Hematopoietic multipotent progenitor cell treated with erythropoietin and hydrocortisone succinate and interleukin-3 and kit ligand, for 17 days (in vitro differentiated cells): ENCODE measurements at places on chromosomes 7 and 10.
A peak's percentile ranks its signal among the peaks of the same experiment; 100 is the strongest.

DNA sequence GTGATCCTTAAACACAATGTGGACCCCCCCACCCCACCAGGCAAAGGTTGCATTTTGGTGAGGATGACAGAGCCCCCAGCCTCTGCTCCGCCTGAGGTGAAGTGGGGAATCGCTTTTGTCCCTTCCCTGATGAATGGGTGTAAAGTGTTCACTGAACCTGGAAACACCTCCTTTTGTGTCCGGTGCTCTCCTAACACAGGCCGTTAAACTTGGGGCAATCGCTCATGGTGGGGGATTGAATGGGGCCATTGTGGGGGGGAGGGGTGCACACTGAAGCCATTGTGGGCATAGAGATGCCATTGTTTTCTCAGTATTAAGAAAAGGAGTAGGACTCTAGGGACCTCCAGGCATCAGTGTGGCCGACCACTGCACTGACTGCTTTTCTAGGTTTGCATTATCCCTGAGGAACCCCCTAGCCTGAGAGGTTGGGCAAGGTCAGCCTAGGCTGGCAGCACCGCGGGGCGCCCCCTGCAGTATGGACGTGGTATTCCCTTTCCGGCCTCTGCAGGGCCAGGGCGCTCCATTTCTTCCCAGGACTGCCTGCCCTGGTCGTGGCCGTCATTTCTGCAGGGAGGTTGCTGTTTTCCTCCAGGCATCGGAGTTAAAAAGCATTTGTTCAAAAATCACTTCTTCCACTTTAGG, 158.3 kb downstream of the TCF7L2 start:
- DNase-seq: no peak

- DNase-seq: no peak
Observed at GRCh38 chr10:35423505-35424306, 87.4 kb downstream of the CCNY start.

DNA sequence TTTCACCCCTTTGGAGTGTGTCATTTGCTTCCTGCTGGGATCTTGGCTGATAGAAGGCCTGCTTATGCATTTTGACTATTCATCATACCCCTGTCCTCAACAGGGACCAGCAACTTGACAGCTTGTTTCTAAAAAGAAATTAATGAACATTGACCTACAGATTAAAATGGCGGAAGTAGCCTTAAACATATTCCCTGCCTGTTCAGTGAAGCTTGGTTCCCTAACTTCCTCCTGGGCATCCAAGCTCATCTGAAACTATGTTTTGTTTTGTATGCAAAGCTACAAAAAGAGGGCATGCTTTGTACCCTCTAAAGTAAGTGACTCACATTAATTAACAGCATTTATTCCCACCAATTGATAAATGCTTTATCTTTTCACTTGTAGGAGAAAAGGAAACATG, 26.8 kb upstream of the CDK14 start:
- no peak for DNase-seq

- peak; percentile 23 for DNase-seq
Observed at GRCh38 chr7:138400400-138400886, 59.6 kb upstream of the TRIM24 start.

DNA sequence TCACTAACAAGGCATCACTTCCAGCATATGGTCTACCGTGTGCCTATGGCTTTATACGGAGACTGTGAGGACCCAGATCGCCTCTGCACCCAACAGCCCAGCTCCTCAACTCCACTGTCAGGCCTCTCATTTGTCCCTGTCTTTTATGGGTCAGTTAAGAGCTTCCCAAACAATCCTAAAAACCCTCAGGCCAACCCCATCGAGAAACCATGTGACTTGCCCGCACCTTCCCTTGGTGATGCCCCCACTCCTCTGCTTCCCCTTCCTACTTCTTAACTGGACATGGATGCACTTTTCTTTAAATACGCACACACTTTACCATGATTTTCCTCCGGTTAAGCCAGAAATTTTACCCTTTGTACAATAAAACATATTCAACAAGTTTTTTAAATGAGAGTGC, 46.8 kb downstream of the BAIAP2L1 start:
- DNase-seq: no peak

DNA sequence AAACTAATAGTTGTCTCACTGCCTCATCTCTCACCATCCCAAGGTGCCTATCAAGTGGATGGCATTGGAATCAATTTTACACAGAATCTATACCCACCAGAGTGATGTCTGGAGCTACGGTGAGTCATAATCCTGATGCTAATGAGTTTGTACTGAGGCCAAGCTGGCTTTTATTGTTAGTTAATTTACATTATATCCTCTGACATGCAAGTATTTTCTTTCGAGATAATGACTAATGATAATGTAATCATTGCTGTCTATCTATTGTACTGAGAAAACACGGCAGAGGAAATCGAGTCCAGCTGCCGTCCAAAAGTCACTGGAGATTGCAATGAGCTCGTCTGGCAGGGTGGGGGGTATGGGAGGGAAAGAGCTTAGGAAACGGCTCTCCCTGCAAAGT, 172.4 kb upstream of the LANCL2 start:
- DNase-seq: no peak

DNA sequence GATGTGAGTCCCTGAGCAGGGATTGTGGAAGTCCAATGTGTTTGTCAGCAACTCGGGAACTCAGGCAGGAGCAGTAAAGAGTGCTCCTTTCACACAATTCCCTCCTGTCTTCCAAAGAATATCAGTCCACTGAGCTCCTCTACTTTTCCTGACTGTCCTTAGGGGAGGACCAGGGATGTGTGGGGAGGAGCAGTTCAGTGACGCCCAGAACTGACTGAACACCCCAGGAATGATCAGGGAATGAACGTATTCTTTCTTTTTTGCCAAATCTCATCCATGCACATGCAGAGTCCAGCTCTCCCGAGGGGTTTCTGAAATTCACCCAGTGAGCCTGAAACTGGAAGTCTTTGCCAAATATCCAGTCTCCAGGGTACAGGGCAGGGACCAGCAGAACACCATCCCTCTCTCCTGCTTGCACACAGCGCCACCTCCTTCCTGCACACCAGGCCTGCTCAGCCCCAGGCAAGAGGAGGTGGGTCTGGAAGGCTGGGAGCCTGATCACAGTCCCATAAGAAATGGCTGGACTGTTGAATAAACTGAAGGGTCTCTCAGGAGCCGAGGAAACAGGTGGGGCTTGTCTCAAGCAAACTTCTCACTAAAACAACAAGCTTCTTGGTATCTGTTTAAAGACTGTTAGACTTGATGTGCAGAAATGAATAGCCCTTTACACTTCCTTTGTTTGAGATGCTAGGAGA, 294.7 kb downstream of the C7orf25 start:
- no peak for DNase-seq

DNA sequence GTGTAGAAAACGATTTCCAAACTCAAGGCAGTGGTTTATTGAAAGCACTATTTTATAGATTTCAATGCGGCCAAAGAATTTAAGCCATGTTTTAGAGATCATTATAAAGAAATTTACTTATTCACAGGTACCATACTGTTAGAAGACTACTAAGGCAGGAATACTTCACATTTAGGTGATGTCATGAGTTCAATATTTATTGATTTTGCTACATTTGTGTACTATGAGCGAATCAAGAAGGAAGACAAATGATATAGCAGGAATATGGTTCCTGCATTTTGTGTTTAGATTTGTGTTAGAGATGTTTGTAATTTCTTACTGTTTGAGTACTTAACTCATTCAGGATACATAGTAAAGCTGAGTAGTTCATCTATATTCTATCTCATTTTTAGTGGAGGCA, 1.7 kb upstream of the FBXW4 start:
- no peak for DNase-seq

- DNase-seq: no peak
Observed at GRCh38 chr10:49419005-49419404, 23.1 kb upstream of the DRGX start.

- no peak for DNase-seq
Observed at GRCh38 chr10:32263300-32263699, 83.7 kb downstream of the EPC1 start.

DNA sequence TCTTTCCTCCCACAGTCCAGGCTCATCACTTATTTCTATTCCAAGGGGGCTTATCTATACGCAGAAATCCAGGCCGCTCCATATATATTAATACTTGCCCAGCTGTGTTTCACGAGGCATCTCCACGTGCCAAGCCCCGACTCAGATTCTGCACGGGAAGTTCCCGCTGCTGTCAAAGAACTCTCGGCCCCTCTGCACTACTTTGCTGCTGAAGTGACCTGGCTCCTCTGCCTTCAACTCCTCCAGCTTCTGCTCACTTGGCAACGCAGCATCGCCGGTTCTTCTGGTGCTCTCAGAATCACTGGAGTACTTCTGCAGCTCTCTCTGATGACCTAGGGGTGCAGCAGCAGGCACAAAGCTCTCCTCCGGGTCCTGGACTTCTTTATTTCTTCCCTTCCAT, 9.7 kb upstream of the CHST12 start:
- no peak for DNase-seq

DNA sequence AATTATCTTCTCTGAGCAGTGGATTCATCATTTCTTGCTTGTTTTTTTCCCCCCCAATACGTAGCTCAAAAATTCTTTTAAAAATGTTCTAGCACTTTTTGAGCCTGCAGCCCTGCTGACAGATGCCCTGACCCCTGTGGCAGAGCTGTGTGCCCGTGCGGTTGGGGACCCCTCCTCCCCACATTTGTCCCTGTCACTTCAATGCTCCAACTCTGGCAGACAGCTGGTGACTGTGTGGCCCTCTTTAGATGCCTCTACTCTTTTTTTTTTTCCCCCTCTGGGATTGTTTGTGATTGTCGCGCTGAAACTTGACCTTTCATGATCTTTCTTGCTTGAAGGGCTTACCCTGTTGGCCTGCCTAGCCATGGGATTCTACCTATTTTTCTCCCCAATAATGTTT, 214.1 kb downstream of the TMEM178B start:
- DNase-seq: no peak

- DNase-seq: peak; percentile 13
Observed at GRCh38 chr10:84214612-84215235, 10.6 kb downstream of the LRIT2 start.

- no peak for DNase-seq
Observed at GRCh38 chr7:55150709-55151451, 132.1 kb downstream of the EGFR start.

GRCh38 chr10:80512031-80512526, 25.6 kb upstream of the SH2D4B start:
- DNase-seq: no peak

DNA sequence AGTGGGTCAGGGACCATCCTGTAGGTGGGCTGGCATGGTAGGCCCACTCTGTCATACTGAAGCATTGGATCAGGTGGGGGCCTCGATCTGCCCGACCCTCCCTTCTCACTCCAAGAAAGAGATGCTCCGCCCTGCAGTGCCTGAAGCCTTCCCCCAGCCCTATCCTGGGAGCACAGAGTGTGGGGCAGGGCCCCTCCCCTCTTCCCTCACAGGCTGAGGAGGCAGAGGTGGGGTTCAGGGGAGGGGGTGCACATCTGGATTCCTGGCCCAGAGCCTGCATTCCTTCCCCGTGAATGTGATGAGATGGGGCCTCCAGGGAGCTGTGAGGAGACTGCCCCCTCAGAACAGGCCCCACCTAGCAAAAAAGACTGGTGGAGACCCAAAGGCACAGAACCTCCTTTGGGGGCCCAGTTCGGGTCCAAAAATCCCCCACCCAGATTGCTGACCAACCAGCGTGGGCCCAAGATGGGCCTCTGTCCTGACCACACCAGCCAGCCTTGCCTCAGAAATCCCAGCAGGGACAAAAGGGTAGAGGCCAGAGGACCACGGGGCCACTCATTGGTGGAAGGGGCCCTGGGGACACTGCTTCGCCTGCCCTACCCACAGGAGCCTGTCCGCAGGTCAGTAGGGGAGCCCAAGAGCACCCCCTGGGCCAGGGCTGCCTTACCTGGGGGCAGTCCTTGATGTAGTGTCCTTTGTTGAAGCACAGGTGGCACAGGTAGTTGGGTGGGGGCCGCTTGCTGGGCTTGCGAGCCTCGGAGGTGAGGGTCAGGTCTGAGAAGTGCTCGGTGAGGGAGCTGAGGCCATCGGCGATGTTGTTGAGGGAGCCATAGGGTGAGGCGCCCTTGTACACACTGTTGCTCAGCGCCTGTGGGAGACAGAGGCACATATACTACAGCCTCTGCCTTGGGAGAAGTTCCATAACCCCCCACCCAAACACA, 13.3 kb downstream of the ZCCHC24 start:
- DNase-seq: no peak

GRCh38 chr7:16345979-16346958, 75.1 kb downstream of the CRPPA start:
- no peak for DNase-seq

- no peak for DNase-seq
Observed at GRCh38 chr7:87435546-87435945, 39.9 kb downstream of the ABCB4 start.

DNA sequence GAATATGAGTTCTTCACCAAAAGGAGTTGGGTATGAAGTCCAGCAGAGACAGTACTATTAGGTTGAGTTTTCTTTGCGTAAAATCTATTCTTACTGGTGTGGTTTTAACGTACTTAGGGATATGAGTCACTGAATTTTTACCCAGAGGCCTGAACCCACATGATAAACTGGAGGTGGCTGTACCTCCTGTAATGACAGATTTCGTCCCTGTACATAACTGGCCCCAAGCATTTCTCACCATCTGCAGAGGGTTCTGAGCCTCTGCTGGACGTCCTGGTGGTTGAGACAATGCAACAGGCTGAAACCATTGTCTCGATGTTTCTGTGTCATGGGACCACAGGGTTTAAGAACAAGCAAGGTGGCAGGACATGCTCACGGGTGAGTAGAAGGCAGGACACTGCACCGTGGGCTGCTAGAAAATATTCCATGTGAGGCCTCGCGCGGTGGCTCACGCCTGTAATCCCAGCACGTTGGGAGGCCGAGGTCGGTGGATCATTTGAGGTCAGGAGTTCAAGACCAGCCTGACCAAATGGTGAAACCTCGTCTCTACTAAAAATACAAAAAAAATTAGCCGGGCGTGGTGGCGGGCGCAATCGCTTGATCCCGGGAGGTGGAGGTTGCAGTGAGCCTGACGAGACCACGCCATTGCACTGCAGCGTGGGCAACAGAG, 233.9 kb downstream of the DNAJB6 start:
- DNase-seq: no peak

DNA sequence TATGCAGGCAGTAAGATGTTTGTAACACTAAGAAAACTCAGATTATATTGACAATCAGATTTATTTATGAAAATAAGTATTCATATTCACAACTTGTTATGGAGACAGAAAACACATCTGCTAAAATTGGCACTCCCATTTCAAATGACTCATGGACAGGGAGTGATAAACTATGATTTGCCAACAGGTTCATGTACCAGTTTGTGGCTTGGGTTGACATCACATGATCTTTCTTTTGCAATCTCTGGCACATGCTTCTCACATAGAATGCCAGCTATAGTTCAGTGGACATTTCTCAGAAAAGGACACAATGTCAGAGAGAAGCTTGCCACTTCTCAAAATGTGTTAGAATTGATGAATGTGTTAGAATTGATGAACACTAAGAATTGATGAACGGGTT, 663.2 kb upstream of the ANKRD30A start:
- DNase-seq: no peak

DNA sequence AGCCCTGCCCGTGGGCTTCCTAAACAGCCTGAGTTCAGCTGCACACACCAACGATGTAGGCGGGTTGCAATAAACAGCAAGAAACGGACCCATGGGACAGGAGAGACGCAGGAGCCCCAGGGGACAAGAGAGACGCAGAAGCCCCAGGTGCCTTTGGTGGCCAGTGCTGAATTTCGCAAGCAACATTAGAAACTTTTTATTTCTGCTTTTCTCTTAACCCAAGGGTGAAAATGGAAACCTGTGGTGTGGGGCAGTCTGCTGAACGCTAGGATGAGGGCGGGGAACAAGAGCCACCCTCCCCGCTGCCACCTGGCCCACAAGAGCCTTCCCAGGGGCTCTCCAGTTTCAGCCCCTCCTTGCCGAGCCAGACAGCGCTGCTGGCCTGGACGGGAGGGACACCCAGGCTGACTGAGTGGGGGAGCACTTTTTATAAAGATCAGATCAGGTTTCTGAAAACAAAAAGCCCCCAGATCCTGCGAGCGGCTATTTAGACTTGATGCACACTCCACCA, 20.0 kb upstream of the GPR146 start:
- no peak for DNase-seq
